ENCODE measurements at places on chromosomes 1 and 21.

DNA sequence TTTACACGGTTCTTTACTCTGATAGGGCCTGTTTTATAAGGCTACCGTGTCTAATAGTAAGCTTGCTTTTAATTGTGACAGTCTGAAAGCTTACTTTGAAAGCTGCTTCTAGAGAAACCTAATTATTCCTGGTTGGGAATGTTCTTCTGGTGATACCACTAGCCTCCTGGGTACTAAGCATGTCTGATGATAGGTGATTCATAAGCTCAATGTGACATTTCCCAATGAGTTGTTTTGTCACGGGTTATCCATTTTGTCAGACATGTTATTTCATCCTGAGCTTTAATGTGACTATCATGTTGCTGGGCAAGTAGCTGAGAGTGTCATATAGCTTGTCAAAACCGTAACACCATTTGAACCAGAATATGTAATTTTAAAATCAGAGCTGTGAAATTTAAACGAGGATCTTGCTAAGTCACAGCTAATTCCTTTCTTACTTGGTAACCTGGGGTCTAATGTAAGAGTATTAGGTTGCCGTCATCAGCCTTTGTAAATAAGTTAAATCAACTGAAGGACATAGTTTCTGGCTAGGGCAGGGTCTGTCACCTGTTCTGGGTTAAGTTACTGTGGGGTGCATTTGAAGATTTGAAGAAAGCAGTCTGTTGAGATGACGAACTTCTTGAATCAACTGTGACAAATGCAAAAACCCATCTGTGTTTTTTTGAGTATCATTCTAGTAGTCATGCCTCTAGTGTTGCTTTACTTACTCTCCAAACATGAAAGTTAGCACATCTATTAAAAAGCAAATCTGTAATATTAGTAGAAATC lies 529.2 kb downstream of the USP25 start:
- no peak for DNase-seq

GRCh38 chr1:30912224-30912623 lies 3.7 kb upstream of the SDC3 start:
- no peak for DNase-seq

- DNase-seq: no peak
Observed at GRCh38 chr1:165010418-165011070, 346.0 kb downstream of the LMX1A start.

DNA sequence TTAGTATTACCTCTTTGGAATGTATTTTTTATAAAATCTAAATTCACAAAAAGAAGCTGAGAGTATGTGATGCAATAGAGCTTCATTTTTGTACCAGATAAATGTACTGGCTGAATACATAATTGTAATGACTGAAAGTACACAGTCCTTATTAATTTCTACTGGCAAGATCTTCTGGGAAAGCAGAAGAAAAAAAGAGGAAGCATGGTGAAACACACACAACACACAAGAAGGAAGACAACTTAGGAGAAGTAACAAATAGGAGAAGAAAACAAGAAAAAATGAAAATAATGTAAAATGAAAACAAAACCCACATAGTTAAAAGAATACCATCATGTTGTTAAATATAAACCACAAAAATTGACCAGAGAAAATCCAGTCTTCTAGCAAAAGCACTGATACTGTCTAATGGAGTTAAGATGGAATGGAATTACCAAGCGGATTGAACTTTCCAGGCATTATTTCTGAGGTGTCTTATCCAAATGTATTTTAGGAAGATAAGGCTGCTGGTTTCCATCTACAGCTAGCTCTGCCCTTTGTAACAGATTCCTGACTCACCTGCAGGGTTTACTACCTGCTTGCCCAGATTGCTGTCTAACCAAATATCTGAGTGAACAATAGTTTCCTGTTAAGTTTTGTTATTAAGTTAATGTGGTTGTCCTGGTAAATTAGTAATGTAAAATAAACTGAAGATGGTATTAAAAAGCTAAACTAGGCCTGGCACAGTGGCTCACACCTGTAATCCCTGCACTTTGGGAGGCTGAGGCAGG lies 4.5 kb upstream of the COP1 start:
- DNase-seq: peak; percentile 3

DNA sequence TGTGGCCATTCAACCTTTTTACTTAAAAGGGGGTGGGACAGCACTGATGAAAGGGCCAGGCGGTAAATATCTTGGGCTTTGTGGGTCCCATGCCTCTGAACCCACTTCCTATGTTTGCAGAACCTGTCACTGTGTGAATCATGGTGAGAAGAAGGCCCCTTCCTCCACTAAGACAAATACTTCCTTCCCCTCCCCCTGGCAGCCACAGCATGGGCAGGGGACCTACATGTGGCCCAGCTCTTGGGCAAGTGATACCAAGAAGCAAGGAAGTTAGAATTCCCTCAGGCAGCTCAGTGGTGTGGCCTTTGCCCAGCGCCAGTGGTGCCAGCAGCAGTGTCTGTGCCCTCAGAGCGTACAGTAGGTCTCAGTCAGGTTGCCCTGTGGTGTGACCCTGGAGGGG lies 168.6 kb downstream of the TRIM33 start:
- peak; percentile 87 for DNase-seq

- DNase-seq: no peak
Observed at GRCh38 chr1:162626761-162627160, 5.5 kb upstream of the DDR2 start.

All from GDM1 (cell line).